Kidney (tissue), 22 donors: ENCODE measurements at places on chromosomes 6 and 20. TPM values are rescaled to one million over a fixed set of nuclear protein-coding genes. Genes with fewer than 3 reads are reported as not detected.

REV3L gene
- 4.4 TPM for polyA plus RNA-seq

DNA sequence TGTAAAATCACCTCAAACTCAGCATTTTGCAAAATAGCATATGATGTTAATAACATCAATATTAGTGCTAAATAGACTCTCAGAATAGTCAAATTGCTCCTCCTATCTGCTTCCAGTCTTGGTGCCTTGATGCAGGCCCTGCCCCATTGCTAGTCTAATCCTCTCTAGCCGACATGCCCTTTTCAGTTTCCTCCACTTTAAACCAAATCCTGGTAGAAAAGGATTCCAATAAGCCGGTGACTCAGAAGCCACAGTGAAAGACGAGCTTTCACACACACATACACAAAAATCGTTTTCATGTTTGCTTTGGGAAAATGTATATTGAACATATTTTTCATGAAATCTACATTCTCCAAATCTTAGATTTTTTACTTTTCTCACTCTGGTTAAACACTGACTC lies 203.1 kb downstream of the LMBRD1 start:
- no peak for DNase-seq

- no peak for DNase-seq
Observed at GRCh38 chr6:53202052-53202451, 53.4 kb upstream of the GCM1 start.

DNA sequence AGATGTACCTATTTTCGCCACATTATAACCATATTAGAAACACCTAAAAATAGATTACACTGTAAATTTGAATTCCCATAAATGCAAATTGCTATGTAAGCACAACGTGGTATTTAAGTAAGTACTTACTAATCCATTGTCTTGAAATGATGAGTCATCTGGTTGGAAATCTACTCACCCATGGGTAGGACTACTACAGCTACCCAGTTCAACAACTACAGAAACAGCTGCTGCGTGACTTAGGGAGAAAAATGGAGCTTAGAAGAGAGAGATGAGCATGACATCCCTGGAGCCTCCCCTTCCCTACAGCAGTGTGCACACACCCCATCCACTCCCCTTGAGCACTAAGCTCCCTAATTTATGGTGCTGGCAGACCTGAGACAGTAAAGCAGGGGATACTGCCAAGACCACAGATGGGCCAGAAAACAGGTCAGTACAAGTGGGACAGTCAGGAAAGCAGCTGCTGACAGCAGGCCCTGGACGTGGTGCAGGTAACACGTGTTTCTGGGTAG lies 26.9 kb downstream of the RRAGD start:
- DNase-seq: no peak

GRCh38 chr6:97586344-97586743 lies 303.3 kb upstream of the MMS22L start:
- no peak for DNase-seq

DNA sequence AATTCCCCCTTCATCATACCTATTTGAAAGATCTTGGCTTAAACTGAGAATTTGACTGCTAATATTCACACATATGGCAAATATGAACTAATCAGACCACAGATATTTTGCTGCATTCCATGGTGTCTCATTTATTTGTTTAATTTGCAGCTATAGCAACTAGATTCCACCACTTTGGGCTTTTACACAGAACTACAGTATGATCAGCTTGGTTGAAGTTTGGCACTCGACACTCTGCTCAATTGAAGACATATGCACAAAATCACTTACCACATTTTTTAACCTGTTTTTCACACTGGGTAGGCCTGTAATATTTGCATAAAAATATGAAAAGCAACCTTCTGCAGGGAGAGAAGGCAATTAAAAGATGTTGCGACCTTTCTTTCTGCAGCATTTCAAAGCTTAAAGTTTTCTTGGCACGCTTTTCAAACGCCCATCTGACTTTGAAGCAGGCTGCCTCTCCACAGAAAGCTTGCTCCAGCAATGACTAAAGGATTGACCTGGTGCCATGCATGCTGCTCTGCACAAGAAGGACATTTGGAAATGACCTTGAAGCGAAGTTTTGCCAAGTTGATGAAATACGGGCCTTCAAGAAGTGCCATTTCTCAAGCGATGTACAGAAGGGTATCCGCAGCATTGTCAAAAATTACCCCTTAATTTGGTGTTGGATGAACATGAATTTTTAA lies 126.7 kb downstream of the AIG1 start:
- no peak for DNase-seq

PI16 gene
- 3.5 TPM for polyA plus RNA-seq

DNA sequence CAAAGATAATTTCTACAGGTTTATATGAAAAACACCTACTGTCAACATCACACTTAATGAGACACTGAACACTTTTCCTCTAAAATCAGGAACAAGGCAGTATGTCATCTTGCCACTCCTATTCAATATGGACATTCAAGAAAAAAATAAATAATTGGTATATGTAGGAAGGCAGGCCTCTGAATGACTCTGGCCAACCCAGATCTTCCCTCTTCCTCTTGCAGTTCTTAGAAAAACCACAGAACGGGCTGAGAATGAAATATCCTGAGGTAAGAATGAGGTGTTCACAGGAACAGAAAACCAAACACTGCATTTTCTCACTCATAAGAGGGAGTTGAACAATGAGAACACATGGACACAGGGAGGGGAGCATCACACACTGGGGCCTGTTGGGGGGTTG lies 1207.2 kb upstream of the CITED2 start:
- DNase-seq: no peak

DNA sequence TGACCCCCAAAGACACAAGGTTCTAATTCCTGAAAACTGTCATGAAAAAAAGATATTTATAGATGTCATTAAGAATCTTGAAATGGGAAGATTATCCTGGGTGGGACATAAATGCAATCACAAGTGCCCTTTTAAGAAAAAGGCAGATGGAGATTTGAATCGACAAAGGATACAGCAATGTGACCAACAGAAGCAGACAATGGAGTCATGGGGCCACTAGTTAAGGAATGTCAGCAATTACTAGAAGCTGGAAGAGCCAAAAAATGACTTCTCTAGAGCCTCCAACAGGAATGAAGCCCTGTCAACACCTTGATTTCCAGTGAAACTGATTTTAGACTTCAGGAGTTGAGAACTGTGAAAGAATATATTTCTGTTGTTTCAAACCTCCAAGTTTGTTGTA lies 448.5 kb downstream of the MEI4 start:
- DNase-seq: no peak

DNA sequence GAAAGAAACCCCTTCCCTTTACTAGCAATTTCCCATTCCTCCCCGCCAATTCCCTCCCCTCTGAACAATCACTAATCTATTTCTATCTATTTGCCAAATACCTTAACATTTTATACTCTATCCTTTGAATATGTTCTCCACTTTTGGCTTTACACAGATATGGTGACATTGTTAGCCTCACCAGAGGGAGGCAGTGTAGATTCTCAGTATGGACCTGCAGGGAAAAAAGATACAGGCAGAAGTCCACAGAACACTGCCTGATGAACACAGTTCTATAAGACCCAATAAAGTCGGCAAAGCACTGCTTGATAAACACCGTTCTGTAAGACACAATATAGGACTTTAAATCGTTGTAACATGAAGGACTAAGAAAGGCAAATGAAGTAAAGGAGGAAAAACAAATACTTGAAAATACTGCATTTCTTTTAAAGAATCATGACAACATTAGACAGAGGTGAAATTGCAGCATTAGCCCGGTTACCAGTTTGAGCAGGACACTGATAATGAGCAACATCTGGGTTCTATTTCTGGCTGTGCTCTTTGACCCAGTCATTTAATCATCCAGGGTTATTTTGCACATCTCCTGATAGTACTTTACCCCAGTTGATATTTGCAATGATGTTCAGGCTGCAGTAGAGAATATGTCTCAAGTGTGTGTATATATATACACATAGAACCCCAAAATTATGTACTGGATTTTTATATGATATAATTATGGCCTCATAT lies 296.8 kb downstream of the UTRN start:
- DNase-seq: no peak

GRCh38 chr6:89438248-89438647 lies 5.3 kb downstream of the ANKRD6 start:
- DNase-seq: no peak

GPR6 gene
- polyA plus RNA-seq: not detected

DNA sequence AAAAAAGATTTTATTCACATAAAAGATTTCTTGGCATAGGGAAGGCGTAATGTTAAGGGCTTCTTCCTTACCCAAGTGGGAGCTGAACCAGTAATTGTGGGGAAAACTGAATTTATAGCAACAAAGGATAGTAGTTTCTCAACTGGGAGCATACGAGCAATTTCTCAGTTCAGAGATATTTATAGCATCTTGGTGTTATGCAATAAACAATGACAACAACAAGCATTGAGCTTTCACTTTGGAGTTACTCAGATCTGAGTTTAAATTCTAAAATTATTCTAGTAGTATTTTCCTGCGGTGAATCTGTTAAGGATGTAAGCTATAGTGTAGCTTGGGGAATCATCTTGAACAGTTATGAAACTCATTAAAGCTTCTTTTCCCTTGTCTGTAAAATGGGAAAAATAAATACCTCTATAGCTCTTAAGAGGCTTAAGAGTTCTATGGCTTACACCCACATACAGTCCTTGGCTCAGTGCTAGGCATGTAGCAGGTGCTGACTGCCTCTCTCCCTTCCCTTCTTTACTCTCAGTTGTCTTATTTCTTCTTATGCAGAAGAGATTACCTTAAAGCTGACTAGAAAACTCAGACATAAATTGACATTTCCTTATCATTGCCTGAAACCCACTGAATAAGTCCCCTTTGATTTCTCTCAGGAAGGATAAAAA lies 58.8 kb downstream of the SAMD5 start:
- DNase-seq: no peak

DNA sequence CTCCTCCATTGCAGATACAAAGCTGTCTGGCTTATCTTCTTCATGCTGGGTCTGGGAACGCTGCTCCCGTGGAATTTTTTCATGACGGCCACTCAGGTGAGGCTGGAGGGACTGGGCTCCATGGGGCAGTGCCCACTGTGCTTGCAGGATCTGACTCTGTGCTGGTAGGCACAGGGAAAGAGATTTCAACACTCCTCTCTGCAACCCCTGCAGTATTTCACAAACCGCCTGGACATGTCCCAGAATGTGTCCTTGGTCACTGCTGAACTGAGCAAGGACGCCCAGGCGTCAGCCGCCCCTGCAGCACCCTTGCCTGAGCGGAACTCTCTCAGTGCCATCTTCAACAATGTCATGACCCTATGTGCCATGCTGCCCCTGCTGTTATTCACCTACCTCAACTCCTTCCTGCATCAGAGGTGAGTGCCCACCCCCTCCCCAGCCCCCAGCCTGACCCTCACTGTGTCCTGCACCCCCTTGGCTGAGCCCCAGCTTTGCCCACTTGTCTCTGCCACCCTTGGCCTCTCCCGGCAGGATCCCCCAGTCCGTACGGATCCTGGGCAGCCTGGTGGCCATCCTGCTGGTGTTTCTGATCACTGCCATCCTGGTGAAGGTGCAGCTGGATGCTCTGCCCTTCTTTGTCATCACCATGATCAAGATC lies 6.1 kb downstream of the SLC29A1 start:
- DNase-seq: no peak

DNA sequence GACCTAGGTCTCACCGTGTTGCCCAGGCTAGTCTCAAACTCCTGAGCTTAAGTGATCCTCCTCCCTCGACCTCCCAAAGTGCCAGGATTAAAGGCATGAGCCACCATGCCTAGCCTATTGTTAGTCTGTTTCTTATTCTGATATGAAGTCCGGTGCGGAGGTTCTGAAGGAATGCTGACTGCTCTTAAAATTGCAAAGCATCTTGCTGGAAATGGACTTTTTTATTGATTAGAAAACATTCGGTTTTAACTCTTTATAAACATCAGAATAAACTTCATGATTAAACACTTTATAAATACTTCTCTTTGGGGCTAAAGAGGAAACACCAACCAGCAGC lies 3.2 kb downstream of the TNFAIP3 start:
- no peak for DNase-seq

AHI1 gene
- 9.1 TPM for polyA plus RNA-seq

DNA sequence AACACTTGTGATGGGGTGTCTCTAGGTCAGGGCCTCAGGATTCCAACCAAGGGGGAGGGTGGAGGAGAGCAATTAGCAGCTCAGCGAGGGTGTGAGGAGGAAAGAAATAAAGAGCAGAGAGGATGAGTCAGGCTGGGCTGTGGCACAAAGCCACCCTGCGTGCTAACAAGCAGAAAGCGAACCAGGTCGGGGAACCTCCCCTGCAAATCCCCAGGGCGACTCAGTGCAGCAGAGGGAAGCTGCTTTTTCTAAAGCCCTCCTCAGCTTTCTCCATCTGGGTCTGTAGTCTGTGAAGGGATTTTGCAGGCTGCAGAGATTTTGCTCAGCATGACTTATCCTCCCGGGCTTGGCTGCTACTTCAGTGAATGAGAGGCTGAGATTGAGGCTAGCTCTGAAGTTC lies 6.6 kb upstream of the SPO11 start:
- DNase-seq: no peak

GRCh38 chr6:121112356-121112755 lies 221.9 kb downstream of the TBC1D32 start:
- no peak for DNase-seq

DNA sequence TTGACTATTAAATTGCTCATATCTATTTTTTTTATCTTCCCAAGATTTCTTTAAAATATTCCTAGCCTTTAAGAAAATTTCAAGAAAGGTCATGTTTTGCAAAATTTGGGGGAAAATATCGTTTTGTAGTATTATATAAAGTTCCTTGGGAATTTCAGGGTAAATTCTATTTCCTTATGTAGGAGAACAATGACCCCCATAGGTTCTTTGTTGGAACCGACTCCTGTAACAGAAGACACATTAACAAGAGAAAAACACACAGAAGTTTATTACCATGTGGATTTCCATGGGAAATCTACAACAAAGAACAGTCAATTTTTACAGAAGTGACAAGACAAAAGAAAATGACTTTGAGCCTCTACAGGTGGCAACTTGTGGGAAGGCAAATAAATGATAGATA lies 68.1 kb downstream of the ADGB start:
- DNase-seq: no peak

GRCh38 chr20:57103146-57103800 lies 163.2 kb downstream of the BMP7 start:
- no peak for DNase-seq

DNA sequence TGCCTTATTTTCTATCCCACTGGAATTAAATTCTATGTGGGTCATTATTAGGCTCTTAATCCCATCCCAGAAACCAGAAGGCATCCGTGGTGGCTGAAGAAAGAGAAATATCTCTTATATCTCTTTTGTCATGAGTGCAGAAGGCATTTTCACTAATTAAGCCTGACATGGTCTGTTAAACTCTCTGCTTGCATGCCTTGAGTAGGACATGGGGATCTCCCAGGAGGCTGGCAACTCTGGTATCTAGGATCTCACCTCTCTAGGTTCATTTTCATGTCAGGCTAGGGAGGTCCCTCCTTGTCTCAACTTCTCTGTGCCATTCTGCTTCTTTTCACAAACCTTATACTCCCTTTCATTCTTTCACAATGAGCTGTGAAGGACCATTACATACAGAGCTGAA lies 25.3 kb upstream of the GPR63 start:
- no peak for DNase-seq

DNA sequence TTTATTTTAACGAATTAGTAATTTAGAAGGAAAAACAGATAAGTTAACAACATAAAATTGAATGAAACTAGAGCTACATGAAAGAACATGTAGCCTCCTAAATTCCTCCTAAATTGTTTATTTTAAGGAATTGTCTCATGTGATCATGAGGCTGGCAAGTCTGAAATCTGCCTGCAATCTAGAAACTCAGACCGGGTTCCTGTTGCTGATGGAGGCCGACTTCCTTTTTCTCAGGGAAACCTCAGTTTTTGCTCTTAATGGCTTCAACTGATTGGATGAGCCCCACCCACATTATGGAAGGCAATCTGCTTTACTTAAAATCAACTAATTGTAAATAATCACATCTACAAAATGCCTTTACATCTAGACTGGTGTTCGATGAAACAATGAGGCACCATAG lies 267.6 kb upstream of the PRND start:
- DNase-seq: no peak
